Common myeloid progenitor, CD34-positive (primary cell): ENCODE measurements at places on chromosomes 11 and 22.

DNA sequence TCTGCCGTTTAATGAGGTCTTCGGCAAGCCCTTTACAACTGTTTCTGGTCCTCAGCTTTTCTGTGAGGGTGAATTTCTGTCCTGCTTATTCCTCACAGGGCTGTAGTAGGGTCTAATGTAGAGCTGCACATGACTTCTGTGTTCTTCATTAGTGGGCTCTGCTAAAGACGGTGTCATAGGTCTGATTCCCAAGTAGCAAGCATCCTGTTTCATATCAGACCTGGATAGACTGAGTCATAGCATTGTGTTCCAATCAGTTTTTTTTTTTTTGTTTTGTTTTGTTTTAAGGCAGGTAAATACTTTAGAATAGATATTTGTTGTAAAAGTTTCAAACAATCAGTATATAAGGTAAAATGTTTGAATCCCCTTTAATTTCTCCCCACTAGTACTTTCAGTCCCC, 35.4 kb downstream of the BIRC2 start:
- peaks cover 7% of the 10 kb centered on the region for H3K36me3 ChIP-seq
- no peak overlapping the region for H3K4me3 ChIP-seq
- H3K27ac ChIP-seq: no peak overlapping the region
- no peaks in the 10 kb centered on the region for H3K27me3 ChIP-seq

DNA sequence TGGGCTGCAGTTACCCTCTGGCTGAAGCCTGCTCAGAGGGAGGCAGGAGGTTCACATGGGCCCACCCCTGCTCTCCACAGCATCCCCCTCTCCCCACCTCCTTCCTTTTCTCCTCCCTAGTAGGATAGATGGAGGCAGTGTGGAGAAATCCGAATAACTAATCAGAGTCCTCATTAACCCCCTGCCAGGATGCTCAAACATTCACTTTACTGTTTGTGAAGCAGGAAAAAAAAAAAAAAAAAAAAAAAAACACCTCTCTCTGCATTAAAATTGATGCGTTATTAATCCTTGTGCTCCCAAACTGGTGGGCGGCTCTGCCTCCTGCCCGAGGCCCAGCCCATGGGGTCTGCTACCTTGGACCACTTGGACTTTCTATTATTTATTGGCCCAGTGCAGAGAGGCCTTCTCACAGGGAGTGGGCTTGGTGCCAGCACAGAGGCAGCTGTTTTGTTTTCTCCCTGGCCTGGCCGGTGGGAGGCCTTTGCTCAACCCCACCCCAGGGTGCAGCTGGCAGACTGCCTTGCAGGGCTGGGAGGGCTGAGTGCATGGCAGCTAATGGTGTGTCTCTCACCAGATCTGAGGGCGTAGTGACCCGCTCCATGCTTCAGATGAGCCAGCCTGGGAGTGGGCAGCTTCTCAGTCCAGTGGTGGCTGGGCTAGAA, 150.7 kb downstream of the PKNOX2 start:
- no peak for DNase-seq
- H3K4me1 ChIP-seq: no peaks in the 10 kb centered on the region
- no peak overlapping the region for H3K27ac ChIP-seq
- H3K36me3 ChIP-seq: no peaks in the 10 kb centered on the region
- peaks cover 12% of the 10 kb centered on the region for H3K27me3 ChIP-seq

- DNase-seq: no peak
- H3K27me3 ChIP-seq: no peaks in the 10 kb centered on the region
- H3K27ac ChIP-seq: no peak overlapping the region
- H3K4me3 ChIP-seq: no peak overlapping the region
- no peaks in the 10 kb centered on the region for H3K36me3 ChIP-seq
These were observed 41.2 kb upstream of the GLYATL1 start for GRCh38 chr11:58898106-58898505.

GRCh38 chr11:78714539-78714938, 139.9 kb upstream of the NARS2 start:
- no peaks in the 10 kb centered on the region for H3K4me1 ChIP-seq
- no peaks in the 10 kb centered on the region for H3K27me3 ChIP-seq
- H3K27ac ChIP-seq: no peak overlapping the region
- no peaks in the 10 kb centered on the region for H3K36me3 ChIP-seq
- no peak overlapping the region for H3K4me3 ChIP-seq
- no peak for DNase-seq

- no peaks in the 10 kb centered on the region for H3K4me1 ChIP-seq
- no peak for DNase-seq
- no peaks in the 10 kb centered on the region for H3K36me3 ChIP-seq
- no peak overlapping the region for H3K27ac ChIP-seq
These were observed 52.0 kb upstream of the PRSS23 start for GRCh38 chr11:86748296-86748695.

DNA sequence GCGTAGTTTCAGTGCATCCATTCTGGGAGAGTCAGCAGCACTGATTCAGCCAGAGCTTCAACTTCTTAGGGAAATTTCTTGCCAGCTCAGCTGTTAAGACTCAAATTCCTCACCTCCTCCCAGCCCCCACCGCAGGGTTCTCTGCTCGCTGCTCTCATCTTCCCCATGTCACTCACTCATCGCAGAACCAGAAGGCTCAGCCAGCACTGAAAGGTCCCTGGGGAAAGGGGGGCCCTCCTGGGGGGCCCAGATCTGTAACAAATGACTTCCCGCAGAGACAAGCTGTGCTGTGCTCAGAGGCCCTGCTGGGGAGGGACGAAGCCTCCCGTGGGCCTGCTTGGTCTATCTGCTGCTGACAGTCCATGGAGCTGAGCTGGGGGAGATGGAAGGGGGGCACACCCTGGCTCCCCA, 220.6 kb downstream of the NTM start:
- no peak for DNase-seq
- H3K4me1 ChIP-seq: no peaks in the 10 kb centered on the region
- no peaks in the 10 kb centered on the region for H3K27me3 ChIP-seq
- H3K27ac ChIP-seq: no peak overlapping the region
- no peak overlapping the region for H3K4me3 ChIP-seq

DNA sequence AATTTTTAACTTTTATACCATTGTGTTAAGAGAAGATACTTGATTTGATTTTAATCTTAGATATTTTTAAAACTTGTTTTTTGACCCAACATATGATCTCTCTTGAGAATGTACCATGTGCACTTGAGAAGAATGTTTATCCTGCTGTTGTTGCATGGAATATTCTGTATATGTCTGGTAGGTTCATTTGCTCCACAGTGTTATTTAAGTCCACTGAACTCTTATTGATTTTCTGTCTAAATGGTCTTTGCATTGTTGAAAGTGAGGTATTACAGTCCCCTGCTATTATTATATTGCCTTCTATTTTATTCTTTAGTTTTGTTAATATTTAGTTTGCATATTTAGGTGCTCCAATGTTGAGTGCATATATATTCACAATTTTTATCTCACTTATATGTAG, 397.3 kb upstream of the CCDC179 start:
- H3K27me3 ChIP-seq: no peaks in the 10 kb centered on the region
- no peaks in the 10 kb centered on the region for H3K36me3 ChIP-seq

- no peaks in the 10 kb centered on the region for H3K4me1 ChIP-seq
- H3K36me3 ChIP-seq: no peaks in the 10 kb centered on the region
- no peak overlapping the region for H3K4me3 ChIP-seq
- no peak overlapping the region for H3K27ac ChIP-seq
- H3K27me3 ChIP-seq: no peaks in the 10 kb centered on the region
- peak; percentile 73 for DNase-seq
These were observed 10.8 kb upstream of the OR51D1 start for GRCh38 chr11:4626207-4627099.

- H3K36me3 ChIP-seq: no peaks in the 10 kb centered on the region
- H3K4me3 ChIP-seq: no peak overlapping the region
- no peak overlapping the region for H3K27ac ChIP-seq
These were observed 34.2 kb upstream of the CACNG2 start for GRCh38 chr22:36737776-36738175.

DNA sequence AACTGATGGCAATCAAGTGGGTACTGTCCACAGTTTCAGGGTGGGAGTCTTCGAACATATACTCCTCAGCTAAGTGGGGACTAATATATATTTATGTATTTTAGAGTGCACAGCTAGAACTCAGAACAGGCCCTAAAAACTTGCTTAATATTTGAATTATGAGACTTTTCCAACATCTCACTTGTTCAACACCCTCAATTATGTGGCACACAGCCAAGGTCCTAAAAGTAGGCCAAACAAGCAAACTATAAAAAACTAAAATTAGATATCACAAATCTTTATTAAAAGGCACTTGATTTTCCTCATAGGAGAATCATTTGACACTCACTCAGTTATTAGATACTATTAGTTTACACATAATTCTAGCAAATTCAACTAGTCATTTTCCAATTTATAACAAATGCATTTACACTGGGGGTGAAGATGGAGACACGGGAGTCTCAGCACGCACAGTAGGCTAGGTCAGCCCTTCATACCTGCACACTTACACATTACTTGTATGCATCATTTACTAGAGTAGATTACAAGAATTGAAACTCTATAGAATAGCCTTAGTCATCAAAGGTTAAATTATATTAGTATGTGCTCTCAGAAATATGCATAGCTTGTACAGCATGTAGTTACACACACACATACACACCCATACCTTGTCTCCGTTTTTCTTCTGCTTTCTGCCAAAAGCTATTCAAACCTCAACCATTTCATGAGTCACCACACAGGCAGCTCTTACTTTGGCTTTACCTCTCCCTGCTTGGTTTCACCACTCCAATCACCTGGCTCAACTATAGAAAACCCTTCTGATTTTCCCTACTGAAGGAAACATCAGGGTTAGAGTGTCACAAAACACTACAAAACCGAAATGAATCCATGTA, 171.5 kb downstream of the SBF2 start:
- H3K27me3 ChIP-seq: no peaks in the 10 kb centered on the region
- H3K4me3 ChIP-seq: no peak overlapping the region
- H3K4me1 ChIP-seq: peaks cover 11% of the 10 kb centered on the region
- no peaks in the 10 kb centered on the region for H3K36me3 ChIP-seq

DNA sequence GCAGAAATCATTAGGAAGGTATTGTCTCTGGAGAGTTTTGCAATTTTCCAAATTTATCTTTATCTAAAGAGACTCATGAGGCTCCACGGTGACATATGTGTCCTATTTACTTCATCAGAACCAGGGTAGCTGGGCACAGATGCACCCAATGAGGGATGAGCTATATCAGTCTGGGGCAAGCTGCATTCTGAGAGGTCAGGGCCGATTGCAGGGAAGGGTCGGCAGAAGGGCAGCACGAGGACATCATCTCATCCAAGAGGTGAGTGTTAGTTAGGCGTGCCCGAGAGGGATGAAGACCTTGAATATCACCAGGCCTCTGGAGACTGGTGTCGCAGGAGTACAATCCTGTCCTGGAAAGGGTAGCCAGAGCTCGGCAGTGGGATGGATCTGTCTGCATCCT, 41.0 kb upstream of the SPON1 start:
- no peak overlapping the region for H3K27ac ChIP-seq
- H3K27me3 ChIP-seq: no peaks in the 10 kb centered on the region
- no peak for DNase-seq
- peaks cover 52% of the 10 kb centered on the region for H3K4me1 ChIP-seq

- peak; percentile 33 for DNase-seq
- H3K27ac ChIP-seq: no peak within 1 kb of the TSS
- peak within 1 kb of the TSS; percentile 19 for H3K4me3 ChIP-seq
- H3K36me3 ChIP-seq: no peaks in the 10 kb centered on the region
These were observed at the start of gene CST6 for GRCh38 chr11:66011785-66012303. Gene CST6 (plus strand): TSS chr11:66012008. CDS start chr11:66012045, 37 bp downstream.

- H3K36me3 ChIP-seq: no peaks in the 10 kb centered on the region
- H3K4me3 ChIP-seq: no peak overlapping the region
- no peaks in the 10 kb centered on the region for H3K4me1 ChIP-seq
- no peak overlapping the region for H3K27ac ChIP-seq
- H3K27me3 ChIP-seq: no peaks in the 10 kb centered on the region
These were observed 84.8 kb upstream of the ZBED5 start for GRCh38 chr11:10942620-10943019.

DNA sequence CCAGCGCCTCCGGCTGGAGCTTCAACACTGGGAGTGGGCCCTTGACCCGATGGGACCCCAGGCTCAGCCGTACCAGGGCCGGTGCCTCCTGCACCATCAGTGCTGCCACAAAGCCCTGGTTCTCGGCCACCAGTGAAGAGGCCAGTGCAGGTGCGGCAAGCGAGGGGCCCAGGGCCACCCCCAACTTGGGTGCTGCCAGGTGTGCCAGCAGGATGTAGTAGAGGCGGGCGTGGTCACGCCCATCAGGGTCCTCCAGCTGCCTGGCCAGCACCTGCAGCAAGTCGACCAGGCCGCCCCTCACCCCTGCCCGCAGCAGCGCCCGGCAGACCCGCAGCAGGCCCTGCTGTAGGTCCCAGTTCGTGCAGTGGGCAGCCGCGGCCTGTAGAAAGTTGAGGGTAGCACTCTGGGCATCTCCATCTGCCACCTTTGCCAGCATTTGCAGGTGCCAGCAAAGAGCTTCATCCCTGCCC, 2.3 kb downstream of the AP5B1 start:
- no peak overlapping the region for H3K4me3 ChIP-seq
- no peak for DNase-seq
- peaks cover 21% of the 10 kb centered on the region for H3K4me1 ChIP-seq

DNA sequence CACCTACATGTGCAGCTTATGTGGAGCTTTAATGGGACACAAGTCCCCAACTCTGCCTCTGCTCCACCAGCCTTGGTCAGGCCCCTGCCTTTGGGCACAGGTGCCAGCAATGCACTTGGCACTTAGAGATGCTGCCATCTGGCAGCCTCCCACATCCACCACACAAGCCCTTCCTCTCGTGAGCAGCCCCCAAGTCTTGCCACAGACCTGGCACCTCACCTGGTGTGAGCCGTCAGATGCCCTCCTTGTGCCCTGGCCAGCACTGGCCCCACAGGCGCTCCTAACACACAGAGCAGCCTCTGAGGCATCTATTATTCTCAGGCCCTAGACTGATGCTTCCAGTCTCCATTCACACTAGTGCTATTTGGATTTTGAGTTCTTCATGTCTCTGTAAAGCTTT, 24.5 kb upstream of the SERPIND1 start:
- DNase-seq: no peak
- no peaks in the 10 kb centered on the region for H3K27me3 ChIP-seq
- H3K4me1 ChIP-seq: peaks cover 3% of the 10 kb centered on the region
- H3K4me3 ChIP-seq: no peak overlapping the region

GRCh38 chr11:7639643-7640025, 33.7 kb downstream of the CYB5R2 start:
- no peaks in the 10 kb centered on the region for H3K36me3 ChIP-seq
- H3K27me3 ChIP-seq: peaks cover 15% of the 10 kb centered on the region
- no peak for DNase-seq
- no peaks in the 10 kb centered on the region for H3K4me1 ChIP-seq

GRCh38 chr22:32600147-32600546, 125.5 kb downstream of the FBXO7 start:
- DNase-seq: no peak
- no peaks in the 10 kb centered on the region for H3K36me3 ChIP-seq
- peaks cover 2% of the 10 kb centered on the region for H3K4me1 ChIP-seq
- H3K27ac ChIP-seq: no peak overlapping the region
- H3K4me3 ChIP-seq: no peak overlapping the region
